Transverse colon (tissue), 4 donors: ENCODE measurements at places on chromosomes 2 and 18. TPM values are rescaled to one million over a fixed set of nuclear protein-coding genes. Genes with fewer than 3 reads are reported as not detected.
A peak's percentile ranks its signal among the peaks of the same experiment; 100 is the strongest.

- DNase-seq, result no peak
Measured at GRCh38 chr2:70960833-70961647, 17.4 kb upstream of the ANKRD53 start.

DNA sequence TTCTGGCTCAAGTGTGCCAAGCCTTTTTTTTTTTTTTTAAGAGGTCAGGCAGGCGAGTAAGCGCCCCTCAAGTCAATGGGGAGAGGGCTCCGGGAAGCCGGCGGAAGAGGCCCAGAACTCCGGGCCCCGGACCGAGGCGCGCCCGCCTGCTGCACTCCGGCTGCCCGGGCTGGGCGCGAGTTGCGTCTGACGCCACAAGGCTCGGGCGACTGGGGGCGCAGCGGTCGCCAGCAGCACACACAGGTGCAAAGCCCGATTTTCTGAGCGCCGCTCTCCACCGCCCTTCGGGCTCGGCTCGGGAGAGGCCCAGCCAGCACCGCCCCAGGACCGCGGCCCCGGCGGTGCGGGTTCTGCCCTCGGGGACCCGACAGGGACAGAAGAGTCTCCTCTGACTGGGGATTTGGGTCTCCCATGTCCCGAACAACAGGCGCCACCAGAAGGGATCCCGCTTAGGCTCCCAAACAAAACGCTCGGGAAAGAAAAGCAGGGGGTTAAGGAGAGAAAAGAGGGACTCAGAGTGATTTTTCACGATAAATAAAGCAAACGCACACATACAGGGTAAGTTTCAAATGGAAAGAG is 787 bp downstream of the ERBB4 start:
- no peak for DNase-seq

DNA sequence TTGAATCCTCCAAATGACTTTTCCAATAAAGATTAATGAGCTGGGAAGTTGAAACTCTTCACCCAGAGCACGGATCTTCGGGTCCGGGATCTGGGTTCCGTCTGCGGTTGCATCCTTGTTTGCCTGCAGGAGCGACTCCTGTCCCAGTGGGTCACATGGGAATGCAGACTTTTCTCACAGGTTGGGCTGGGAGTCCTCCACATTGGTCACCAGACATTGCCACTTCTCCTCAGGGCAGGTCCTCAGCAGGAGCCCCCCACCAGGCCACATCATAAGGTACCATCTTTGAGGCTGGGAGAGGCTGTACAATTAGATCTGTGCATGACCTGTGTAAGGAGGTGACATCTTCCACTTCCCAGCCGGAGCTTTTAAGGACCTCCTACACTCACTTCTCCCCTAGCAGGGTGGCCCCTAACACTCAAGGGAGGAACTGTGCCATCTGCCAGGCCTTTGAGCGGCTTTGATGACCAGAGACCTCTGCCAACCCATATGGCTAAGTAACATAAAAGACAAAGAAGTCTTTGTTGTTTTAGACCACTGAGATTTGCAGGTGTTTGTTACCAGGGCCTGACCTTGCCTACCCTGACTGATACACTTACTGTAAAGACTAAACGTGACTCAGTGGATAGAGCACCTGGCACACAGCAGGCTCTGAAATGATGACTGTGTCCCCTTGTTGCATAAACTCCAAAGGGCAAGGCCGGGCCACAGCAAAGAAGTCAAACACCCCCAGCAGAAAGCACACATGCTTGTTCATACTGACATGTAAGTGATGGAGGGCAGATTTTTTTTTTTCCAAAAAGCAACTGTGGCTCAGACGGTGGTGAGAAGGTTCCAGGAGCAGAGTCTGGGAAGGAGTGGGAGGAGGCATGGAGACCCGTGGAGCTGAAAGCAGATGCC is 7.9 kb upstream of the TEX51 start:
- no peak for DNase-seq

- DNase-seq, result no peak
Measured at GRCh38 chr2:235462415-235462790, 31.4 kb upstream of the AGAP1 start.

DNA sequence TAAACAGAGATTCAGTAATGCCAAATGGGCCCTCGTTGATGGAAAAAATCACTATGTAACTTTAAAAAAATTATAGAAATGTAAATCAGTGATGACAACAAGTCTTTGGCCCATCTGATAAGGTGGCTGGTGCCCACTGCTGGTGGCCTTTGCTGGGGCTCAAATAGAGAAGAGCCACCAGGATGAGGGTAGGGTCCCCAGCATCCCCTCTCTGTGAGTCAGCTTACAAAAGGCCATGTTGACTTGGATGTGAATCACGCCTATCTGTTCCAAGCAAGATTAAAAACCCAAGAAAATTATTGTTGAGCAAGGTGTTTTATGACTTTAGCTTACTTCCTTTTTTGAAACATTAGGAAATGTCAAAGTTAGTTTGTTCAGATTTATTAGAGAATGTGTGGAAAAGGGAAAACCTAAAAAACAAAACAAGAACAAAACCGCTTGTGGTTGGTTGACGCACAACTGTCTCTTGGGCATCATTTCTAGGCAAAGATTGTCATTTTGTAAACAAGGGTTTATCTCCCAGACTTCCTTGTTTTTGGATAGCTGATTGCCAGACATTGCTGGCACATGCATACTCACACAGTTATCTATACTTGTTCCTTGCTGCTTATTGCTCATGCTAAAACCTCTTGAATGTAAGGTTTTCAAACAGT is 53.7 kb upstream of the ZNF396 start:
- no peak for DNase-seq

- no peak for DNase-seq
Measured at GRCh38 chr18:12816451-12816850, 67.6 kb downstream of the PTPN2 start.

GRCh38 chr18:78296166-78296565 is 683.5 kb upstream of the SALL3 start:
- no peak for DNase-seq

DNA sequence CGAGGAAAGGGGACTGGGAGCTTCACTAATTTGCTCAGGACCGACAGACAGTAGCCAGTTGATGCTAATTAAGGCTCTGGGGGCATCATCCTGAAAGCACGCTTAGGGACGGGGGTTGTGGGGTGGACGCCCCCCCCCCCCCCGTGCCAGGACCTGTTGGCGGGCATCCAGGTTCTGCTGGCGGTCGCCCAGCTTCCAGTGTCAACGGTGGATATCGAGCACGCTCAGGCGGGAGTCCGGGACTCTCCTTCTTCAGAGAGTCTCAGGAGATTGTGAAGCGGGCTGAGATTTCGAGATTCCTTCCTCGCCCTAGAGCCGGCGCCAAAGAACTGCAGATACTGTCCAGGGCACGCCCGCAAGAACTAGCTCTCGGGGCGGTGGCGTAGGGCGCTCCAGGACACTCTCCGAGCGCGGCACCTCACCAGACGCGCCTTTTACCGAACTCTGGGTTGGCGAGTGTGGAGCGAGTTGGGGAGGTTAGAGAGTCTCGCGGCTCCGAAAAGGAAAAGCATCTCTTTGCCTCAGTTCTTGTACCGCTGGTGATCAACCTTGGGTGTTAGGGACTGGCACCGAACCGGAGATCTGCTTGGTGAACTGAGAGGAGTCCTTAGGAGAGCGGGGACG is 5.6 kb downstream of the RAX start:
- DNase-seq, result no peak

- no peak for DNase-seq
Measured at GRCh38 chr2:217252181-217252580, 392.3 kb upstream of the TNP1 start.

DNA sequence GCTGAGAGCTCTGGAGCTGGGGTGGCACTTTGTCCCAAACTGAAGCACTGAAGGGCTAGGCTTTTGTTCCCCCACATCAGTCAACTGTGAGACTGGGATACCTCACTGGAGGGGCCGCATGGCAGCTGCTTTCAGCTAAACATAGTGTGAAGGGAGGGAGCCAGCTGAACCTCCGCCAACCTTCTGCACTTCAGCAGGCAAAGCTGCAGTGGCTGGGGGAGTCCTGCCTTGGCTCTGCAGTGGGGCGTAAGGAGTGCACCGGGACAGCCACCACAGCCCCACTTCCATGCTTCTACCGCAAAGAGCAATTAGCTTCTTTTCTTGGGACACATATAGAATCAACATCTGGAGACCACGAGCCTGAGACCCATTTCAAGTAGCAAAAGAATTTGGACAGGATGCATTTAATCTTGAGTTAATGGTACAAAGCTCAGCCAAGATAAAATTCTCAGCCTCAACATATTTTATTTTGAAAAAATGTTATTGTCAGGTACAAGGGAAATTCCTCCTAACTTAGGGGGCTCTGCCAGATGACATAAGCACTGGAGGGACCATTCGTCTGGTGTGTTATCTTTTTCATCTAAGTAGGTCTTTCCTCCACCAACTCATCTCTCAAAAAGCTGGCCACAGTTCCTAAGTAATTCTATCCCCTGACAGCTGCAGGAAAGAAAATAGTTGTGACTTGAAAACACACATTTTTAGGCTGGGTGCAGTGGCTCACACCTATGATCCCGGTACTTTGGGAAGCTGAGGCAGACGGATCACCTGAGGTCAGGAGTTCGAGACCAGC is 25.6 kb upstream of the MYCN start:
- DNase-seq, result no peak

- no peak for DNase-seq
Measured at GRCh38 chr2:60109744-60110143, 443.7 kb downstream of the BCL11A start.

- no peak for DNase-seq
Measured at GRCh38 chr18:8375249-8375648, 234.0 kb upstream of the RAB12 start.

DNA sequence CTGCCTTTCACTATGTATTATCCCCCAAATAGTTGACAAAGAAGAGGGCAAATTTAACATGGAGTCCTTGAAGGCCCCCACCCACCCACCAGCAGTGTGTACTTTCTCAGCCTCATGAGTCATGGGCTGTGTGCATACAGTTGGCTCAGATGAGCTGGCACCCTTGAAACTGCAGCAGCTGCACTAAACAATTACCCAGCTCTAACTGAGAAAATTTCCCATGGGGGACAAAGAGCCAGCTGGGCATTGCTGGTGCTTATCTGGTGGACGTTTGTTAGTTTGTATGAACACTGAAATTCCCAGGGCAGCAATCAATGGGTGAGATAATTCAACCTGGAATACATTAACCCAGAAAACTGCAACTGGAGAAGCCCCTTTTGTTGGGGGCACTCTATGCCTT is 131.7 kb downstream of the GCA start:
- no peak for DNase-seq

- no peak for DNase-seq
Measured at GRCh38 chr18:22641958-22642357, 224.2 kb upstream of the CTAGE1 start.

- peak; percentile 49 for DNase-seq
Measured at GRCh38 chr2:236731767-236732580, 162.3 kb downstream of the ACKR3 start.

DNA sequence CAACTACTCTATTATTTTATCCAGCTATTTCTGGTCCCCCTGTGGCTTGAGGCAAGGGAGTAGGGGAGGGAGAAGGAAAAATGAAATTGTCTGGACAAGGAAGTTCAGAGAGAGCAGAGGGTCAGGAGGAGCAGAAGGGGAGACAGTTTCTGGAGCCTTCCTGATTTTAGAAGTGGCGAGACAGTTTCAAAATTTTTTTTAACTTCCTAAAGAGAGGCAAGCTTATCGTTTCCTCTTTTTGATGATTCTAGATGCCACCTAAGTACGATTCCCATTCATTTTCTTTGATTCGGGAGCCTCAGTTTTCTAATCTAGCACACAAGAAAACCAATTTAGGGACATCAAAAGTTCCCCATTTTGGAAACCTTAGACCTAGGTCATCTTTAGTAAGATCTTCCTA is 96.9 kb upstream of the B3GNT2 start:
- DNase-seq, result no peak

GRCh38 chr2:59874971-59875755 is 678.3 kb downstream of the BCL11A start:
- DNase-seq, result no peak

DNA sequence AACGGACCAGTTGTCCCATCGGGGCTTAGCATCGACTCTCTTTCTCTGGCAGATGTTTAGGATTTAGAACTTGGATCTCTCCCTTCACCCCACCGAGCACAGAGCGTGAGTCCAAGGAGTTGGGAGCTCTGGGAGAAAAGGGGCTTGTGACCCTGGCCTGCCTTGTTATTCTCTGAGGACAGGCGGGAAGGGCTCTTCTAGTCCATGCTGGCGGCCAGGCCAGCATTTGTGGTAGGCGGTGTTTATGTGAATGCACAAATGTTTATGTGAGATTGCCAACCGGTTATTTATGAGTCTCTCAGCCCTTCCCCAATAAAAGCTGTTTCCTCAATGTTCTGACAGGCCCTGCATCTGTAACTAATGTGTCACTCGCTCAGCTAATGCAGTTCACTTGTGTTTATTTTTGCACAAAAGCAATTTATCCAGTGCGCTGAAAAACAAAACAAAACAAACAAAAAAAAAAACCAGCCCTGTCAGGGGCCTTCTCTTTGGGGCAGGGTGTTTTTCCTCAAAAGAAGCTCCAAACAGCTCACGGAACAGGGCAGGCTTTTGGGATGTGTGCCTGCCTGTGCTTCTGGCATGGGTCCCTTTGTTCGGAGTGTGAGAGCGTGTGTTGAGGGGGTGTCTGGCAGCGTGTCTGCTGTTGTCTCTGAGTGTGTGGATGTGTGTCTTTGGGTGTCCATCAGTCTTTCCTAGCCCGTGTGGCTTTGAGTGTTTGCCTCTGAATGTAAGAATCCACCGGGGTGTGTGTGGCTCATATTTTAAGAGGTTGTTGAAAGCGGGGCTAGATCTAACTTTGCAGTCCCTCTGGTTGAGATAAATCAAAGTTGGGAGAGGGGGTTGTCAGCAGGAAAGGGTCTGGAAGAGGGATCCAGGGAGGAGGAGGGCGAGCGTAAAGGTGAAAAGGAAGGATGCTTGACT is 52.8 kb upstream of the HAAO start:
- DNase-seq, result peak; percentile 31

The FEV gene
- 1.9 TPM for total RNA-seq

The PLCD4 gene
- 8.2 TPM for total RNA-seq

The TIMM21 gene
- total RNA-seq, result 38.1 TPM

The ALPP gene
- total RNA-seq, result not detected

The MROH2A gene
- 0.14 TPM for total RNA-seq

The RGPD3 gene
- 0.48 TPM for total RNA-seq

The UGT1A10 gene
- total RNA-seq, result 87.5 TPM

The IL1RN gene
- 31.8 TPM for total RNA-seq

The EPG5 gene
- total RNA-seq, result 36.0 TPM

The SERPINB12 gene
- not detected for total RNA-seq
